ENCODE measurements at places on chromosomes 16 and 17.

DNA sequence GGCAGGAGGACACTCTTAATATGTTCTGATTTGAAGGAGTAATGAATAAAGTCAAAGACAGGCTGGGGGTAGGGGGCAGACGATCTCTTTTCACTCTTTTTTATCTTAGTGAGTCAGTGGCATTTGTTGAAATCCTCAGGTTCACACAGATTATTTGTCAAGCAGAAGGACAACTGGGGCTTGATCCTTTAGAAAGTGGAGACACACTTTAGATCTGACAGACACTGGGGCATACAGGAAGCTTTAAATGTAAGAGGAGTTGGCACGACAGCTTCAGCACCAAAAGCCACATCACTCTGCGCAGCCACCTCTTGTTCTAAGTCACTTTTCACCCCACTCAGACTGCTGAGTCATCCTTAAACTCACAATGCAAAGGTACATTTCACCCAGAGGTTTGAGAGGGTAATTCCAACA lies 121.5 kb downstream of the STXBP4 start:
- DNase-seq: no peak

- no peak for DNase-seq
Measured at GRCh38 chr16:83804366-83804765, 3.4 kb upstream of the HSBP1 start.

DNA sequence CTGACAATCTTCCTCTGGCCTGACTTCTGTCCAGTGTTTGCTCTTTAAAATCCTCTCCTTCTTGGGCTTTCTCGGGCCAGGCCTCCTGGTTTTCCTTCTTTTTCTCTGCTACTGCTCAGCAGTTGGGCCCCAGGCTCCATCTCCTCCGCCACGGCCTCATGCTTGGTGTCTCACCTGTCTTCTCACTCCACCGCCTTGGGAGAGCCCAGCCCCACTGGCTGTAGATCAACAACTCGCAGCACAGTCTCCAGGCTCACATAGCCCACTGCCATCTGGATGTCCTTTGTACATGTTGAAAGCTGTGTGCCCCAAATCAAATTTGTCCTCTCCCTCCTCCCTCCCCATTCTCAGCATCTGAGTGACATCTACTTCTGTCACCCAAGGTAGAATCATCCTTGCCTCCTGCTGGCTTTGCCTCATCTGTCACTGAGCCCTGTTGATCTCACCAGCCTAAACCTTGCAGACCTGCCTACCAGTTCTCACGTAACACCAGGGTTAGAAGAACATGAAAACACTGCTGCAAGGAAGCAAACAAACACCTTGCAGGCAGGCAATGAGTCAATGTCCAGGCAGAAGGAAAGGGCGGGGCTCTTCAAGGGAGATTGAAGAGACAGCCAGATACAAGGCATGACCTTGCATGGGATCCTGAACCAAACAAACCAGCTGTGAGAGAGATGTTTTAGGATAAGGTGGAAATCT lies 103.2 kb upstream of the SMURF2 start:
- DNase-seq: no peak

GRCh38 chr16:57277586-57277985 lies 6.9 kb downstream of the PLLP start:
- no peak for DNase-seq

GRCh38 chr17:33745047-33745760 lies 452.1 kb upstream of the ASIC2 start:
- no peak for DNase-seq

DNA sequence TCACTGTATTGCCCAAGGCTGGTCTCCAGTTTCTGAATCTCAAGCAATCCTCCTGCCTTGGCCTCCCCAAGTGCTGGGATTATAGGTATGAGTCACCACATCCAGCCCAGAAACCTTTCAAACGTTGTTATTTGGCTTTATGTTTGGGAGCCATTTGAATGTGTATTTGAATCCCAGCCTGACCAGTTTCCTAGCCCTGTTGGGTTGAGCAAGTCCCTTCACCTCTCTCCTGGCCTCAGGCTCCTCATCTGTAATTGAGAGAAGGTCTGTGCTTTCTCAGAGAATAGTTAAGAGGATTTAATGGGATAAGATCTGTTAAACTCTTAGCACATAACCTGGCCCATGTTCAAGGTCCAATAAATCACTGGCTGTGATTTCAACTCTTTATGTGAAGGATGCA lies 385.8 kb upstream of the RBFOX1 start:
- DNase-seq: no peak

GRCh38 chr17:7249830-7250229 lies 1.7 kb downstream of the CTDNEP1 start:
- DNase-seq: no peak

GRCh38 chr16:52718046-52718445 lies 171.1 kb upstream of the TOX3 start:
- no peak for DNase-seq

DNA sequence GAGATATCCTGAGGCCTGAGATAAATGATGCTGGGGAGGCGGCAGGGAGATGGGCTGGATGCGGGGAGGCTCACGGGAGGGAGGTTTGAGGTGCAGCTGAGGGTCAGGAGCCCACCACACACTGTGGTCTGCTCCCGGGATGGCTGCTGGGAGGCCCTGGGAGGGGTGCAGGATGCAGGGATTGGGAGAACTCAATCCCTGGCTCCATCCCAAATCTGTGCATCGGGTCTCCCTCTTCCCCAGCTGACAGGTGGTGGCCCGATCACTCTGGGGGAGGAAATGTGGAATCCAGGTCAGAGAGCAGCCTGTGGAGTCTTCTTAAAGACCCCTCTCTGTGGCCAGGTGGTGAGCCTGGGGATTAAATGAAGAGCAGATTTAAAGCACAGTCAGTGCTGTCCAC lies 12.0 kb downstream of the PHB1 start:
- DNase-seq: no peak

DNA sequence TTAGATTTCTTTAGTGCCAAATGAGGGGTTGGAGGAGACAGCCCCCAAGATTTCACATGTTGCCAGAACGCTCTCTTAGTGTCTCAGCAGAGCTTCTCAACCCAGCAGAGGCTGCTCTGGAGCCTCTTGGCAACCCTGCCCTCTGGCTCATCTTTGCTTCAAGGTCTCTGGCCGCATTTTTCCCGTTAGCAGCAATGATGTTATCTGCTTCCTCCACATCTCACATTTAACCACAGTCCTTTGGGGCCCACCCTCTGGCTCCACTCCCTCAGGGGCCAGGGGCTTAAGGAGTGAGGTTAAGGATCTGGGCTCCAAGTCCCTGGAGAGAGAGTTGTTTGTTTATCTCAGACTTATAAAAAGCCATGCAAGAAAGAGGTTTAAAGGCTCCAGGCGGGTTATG lies 3.3 kb upstream of the XYLT1 start:
- no peak for DNase-seq

DNA sequence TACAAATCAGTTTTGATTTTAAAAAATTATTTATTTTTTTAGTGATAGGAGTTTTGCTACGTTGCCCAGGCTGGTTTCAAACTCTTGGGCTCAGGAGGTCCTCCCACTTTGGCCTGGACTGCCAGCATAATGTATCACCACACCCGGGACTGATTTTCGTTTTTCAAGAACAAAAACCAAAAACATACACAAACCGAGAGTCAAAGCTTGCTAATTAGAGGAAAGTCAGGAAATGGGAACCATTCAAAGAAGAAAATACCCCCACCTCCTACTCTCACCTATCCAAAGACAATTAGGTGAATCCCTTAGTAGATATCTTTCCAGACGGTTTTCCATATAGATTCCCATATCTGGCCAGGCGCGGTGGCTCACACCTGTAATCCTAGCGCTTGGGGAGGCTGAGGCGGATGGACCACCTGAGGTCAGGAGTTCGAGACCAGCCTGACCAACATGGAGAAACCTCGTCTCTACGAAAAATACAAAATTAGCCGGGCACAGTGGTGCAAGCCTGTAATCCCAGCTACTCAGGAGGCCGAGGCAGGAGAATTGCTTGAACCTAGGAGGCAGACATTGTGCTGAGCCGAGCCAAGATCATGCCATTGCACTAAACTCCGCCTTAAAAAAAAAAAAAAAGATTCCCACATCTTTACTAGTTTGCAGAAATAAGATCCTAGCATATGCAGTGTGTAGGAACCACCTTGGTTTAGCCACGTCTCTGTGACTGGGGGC lies 883 bp upstream of the SPN start:
- no peak for DNase-seq

DNA sequence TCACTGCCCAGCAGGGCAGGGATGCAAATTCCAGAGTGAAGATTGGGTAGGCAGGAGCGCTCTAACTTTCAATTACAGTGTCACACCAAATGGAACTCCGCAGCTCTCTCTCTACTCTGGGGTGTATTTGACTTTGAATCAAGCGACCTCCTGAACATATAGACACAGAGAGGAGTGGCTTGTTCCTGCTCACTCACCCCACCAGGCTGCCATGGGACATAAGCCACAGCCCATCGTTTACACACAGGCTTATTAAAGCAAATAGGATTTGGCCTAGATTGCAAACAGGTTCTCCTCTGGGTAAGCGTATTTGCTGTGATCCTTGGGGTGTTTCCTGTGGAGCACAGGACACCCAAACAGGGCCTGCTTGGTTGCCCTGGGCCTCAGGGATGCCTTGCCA lies 281.6 kb upstream of the CCL2 start:
- DNase-seq: no peak

GRCh38 chr16:22123146-22123545 lies 30.8 kb downstream of the VWA3A start:
- DNase-seq: no peak

GRCh38 chr16:24896439-24896838 lies 50.7 kb downstream of the SLC5A11 start:
- no peak for DNase-seq

DNA sequence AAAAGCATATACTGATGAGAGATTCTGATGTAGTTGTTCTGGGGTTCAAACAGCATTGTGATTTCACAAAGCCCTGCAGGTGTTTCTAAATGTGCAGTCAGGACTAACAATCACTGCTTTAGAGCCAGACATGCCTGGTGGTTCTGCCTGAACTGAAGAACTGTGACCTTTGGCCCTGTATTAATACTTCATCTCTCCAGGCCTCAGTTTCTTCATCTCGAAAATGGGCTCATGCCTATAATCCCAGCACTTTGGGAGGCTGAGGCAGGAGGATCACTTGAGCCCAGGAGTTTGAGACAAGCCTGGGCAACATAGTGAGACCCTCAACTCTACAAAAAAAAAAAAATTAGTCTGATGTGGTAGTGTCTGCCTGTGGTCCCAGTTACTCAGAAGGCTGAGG lies 3.9 kb downstream of the DNAI2 start:
- DNase-seq: no peak

DNA sequence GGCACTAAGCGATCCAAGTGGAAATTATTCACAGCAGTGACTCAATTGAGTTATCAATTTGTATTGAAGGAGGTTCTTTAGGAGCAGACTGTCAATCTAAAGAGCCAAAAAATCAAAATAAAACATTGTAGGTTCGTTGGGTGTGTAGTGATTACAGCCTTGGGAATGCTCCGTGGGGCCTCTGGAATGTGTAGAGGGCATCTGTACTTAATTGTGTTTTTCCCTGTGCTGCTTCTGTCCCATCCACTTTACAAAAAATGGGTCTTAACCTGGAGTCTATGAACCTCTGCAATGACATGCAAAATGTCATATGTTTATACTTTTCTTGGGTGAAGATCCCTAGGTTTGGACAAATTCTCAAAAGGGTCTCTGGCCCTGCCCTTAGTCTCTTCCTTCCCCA lies 215.1 kb downstream of the CCDC182 start:
- no peak for DNase-seq

- no peak for DNase-seq
Measured at GRCh38 chr17:81398832-81399411, 3.7 kb downstream of the BAHCC1 start.

- DNase-seq: peak; percentile 91
Measured at GRCh38 chr17:19386974-19387920, at the start of gene MFAP4. Gene MFAP4 (minus strand): TSS chr17:19387190. CDS start chr17:19387155, 35 bp downstream.

- DNase-seq: no peak
Measured at GRCh38 chr17:82685291-82685690, 13.2 kb downstream of the RAB40B start.

- no peak for DNase-seq
Measured at GRCh38 chr17:45867171-45867570, 22.5 kb downstream of the SPPL2C start.

DNA sequence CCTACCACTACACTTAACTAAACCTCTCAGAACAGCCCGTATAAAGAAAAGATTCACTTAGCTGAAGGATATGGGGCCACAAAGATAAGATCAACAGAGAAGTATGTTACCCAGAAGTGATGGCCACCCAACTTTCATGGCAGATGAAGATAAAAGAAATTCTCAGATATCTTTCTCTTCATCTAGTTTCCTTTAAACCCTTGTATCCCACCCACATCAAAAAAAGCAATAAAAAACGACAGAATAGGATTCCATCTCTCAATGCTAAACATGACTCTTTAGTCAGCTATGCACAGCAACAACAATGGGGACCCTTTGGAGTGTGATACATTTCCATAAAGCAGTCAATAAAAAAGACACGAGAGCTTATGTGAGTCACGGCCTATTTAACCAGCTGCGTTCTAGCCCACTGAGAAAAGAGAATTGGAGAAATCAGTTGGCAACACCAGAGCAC lies 86.6 kb downstream of the SNX11 start:
- DNase-seq: no peak

DNA sequence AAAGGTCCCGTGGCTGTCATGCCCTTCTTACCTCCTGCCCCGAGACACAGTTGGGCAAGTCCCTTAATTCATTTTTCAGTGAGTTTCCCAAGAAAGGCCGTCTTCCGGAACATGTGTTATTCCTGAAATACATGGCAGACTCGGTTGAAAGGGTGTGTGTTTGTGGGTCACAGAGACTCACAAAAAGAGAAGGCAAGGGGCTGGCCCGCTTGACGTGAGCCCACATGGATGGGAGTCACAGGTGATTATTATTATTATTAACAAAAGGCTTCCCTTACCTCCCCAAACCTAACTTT lies 34.1 kb upstream of the CCR7 start:
- no peak for DNase-seq

DNA sequence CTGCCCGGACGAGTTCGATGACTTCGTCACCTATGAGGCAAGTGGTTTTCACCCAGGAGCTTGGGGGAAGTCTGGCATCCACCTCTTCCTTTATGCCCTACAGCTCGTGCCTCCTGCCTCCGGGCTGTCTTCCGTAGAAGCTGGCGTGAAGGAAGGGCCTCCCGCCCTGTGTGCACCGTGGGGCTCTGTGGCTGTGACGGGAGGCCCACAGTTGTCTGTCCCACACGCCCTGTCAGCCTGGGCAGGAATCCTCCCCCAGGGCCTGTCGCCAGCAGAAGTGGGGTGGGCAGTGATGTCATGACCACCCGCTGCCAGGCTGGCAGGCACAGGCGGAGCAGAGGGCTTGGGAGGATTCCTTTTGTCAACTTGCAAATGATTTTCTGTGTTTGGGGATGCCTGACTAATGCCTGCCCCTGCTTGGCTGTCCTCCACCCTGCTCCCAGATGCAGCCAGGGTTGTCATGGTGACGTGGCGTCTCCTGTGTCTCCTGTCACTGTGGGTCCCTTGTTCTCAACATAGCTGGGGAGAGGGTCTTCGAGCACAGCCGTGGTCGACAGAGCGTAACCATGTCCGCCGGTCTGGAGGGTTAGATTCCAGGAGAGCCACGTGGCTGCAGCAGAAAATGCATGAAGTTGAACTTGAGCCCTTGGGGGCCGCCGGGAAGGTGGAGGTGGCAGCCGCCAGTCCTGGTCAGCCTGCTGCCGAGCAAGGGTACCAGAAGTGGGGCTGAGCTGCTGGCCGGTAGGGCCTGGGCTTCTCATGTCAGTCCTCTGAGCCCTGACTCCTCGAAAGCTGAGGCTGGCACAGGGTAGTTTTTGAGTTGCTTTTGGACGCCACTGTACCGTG lies 46.1 kb downstream of the RAB11FIP3 start:
- peak; percentile 19 for DNase-seq

GRCh38 chr17:4913994-4914393 lies 11.1 kb upstream of the CHRNE start:
- no peak for DNase-seq

All from AG09319 (cell line).